Choroid plexus epithelial cell (primary cell): ENCODE measurements at places on chromosomes 3 and 15.

GRCh38 chr3:440826-441225 is 244.3 kb downstream of the CHL1 start:
- no peak for DNase-seq

DNA sequence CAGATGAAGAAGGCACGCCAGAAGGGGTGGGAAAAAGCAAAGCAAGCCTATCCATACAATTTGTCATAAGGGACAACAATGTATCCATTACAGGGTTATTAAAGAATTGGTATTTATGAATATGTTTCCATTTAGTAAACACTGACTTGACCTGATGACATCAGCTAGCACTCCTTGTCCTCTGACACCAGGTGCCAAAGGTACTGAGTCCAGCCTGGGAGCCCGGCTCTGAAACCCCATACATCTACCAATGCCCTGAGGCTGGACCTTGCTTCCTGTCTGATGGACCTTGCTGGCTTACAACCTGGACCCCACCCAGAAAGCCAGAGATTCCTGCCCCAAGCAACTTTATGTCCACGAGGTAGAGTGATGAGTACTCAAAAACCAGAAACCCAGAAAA is 263.0 kb upstream of the ATP11B start:
- no peak for DNase-seq

DNA sequence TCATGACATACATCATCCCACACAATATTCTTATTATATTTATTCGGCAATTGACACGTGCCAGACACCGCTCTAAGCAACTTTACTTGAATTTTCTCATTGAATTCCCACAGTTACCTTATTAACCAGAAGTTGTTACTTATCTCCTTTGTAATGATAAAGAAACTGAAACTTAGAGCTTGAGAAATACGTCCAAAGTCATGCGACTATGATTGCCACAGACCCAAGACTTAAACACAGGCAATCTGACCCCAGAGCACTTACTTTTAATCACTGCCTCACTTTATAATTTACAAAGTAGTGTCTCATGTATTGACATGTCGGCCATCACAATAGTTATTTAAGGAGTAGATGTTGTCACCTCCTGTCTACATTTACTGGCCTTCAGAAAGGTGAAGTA is 64.7 kb downstream of the ATP13A4 start:
- DNase-seq, result no peak

GRCh38 chr3:151351648-151352047 is 22.3 kb upstream of the P2RY13 start:
- no peak for DNase-seq

DNA sequence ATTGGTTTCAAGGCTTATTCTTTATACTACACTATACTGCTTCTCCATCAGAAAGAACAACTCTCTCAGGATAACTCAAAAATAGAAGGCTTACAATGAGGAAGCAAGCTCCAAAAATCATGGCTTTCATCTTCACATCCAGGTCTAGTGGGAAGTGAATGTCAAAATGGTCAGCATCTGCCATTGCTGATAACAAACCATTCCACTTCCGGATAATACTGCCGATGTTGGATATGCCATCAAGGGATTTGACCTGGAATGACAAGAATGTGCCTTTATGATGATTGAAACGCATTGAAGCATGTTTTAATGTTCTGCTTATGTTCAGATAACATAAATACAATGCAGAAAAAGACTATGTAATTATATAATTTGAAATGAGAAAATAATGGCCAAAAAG is 34.0 kb upstream of the PLOD2 start:
- no peak for DNase-seq

DNA sequence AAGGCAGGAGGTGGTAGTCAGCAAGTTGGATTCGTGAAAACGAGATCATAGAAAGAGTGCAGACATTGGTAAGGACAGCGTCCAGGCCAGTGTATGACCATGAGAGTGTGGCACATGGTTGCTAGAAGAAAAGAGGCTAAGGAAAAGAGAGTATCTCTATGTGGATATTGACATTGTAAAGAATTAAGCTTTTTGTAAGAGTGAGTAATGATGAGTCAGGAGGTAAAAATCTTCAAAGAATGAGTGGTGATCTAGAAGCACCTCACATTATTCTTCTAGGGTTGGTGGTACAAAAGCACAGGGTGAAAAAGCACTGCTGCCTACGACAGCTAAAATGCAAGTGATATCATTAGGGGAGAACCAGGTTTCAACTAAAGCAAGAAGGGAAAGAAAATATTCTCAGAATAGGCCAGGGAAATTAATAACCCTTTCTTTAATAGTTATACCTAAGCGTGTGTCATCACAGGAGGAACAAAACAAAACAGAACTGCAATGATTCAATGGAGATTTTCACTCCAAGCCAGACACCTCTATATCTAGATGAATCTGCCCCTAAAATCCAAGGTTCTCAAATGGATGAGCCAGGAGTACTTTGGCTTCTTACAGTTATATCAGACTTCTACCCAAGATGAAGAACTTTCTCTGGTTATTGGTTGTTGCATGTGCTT is 884.7 kb downstream of the NAALADL2 start:
- DNase-seq, result peak; percentile 64

- no peak for DNase-seq
Measured at GRCh38 chr3:19473971-19474580, 325.8 kb downstream of the KCNH8 start.

- DNase-seq, result no peak
Measured at GRCh38 chr3:193297421-193297820, 56.4 kb downstream of the PLAAT1 start.

- peak; percentile 48 for DNase-seq
Measured at GRCh38 chr3:159239059-159239458, 437.2 kb downstream of the MFSD1 start.

- DNase-seq, result peak; percentile 85
Measured at GRCh38 chr15:92907896-92908712, 8.0 kb downstream of the CHD2 start.

DNA sequence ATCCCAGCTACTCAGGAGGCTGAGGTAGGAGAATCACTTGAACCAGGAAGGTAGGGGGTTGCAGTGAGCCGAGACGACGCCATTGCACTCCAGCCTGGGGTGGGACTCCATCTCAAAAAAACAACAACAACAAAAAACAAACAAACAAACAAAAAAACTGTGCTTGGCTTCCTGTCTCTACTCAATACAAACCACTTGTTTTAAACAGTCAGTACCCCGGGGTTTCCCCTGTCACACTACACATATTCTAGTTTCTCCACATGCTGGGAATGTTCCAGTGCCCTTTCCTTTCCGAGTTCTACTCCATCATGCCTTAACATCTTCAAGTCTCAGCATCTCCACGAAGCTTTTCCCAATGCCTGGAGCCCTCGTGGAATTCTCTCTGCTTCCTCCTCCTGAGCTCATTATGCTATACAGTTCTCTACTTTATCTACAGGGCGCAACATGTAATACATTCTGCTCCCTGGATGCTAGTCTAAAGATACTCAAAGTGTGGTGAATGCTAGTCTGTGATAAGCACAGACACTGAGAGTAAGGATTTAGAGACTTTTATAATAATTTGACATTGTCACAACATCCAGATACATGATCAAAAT is 7.8 kb downstream of the EMC3 start:
- DNase-seq, result no peak

GRCh38 chr3:194178669-194179068 is 42.7 kb downstream of the HES1 start:
- no peak for DNase-seq

DNA sequence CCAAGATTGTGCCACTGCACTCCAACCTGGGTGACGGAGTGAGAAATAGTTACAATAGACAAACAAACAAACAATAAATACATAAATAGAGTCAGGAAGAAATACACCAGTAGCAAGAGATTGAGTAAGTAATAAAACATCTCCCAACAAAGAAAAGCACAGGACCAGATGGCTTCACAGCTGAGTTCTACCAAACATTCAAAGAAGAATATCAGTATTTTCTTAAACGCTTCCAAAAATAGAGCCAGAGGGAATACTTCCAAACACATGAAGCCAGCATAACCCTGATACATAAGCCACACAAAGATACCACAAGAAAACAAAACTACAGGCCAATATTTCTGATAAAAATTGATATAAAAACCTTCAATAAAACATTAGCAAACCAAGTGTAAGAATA is 30.7 kb upstream of the IGSF10 start:
- no peak for DNase-seq

- DNase-seq, result no peak
Measured at GRCh38 chr3:143831994-143832393, 16.3 kb downstream of the SLC9A9 start.

GRCh38 chr15:52496776-52497470 is 31.8 kb downstream of the MYO5A start:
- no peak for DNase-seq

- DNase-seq, result no peak
Measured at GRCh38 chr3:10006762-10007090, 19.5 kb upstream of the FANCD2 start.

GRCh38 chr15:40776537-40777141 is 6.9 kb downstream of the C15orf62 start:
- peak; percentile 39 for DNase-seq

DNA sequence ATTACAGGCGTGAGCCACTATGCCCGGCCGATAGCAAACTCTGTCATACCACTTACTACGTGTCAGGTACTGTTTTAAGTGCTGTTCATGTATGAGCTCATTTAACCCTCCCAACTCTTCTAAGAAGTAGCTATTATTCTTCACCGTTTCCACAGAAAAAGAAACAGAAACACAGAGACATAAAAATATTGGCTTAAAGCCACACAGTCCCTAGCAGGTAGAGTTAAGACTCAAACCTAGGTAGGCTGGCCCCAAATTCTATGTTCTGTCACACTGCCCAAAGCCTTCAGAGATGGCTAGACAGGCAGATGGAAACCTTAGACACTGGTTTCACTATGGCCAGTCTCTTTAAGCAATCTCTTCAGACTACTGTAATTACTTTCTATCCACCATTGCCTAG is 149.8 kb upstream of the KCNMB2 start:
- no peak for DNase-seq

DNA sequence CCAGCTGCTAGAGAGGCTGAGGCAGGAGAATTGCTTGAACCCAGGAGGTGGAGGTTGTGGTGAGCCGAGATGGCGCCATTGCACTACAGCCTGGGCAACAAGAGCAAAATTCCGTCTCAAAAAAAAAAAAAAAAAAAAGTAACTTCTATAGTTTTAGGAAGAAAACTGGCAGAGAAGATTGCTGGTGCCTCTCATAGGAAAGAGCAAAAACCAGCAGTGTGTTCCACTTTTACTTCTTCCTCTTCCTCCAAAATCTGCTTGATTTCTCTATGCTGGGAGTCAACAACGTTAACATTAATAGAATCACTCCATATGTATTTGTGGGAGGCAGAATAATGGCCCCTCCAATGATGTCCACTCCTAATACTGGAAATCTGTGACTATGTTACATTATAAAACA is 12.5 kb upstream of the NR1D2 start:
- no peak for DNase-seq

- DNase-seq, result peak; percentile 42
Measured at GRCh38 chr3:155018621-155019330, 61.3 kb upstream of the MME start.

DNA sequence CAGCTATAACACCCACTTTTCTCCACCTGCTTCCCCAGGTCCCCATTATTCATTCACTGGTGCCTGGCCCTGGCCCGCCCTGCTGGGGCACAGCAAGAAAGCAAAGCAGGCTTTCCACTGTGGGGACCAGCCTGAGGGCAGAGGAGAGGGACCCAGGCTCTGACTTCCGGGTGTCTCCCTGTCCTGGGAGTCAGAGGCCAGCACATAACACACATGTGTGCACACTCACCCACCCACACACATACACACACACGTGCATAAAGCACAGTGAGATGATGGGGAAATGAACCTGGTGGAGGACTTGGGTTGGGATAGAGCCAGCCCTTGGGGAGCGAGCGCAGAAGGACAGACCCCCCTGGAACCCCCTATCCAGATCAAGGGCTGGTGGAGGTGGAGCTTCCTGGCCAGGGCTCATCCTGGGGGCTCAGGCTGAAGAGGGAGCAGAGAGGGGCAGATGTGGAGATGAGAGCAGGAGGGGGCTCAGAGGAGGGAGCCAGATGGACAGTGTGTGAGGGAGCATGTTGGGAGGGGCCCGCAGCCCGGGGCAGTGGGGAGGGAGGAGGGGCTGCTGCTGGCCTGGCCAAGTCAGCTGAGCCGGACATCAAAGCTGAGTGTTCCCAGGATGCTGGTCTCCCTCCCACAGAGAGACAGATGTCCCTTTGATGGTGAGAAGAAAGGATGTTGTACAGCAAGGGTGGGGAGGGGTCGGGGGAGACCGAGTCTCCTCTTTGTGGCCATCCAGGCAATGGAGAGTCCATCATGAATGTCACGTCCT is 78.2 kb downstream of the LINGO1 start:
- DNase-seq, result no peak

GRCh38 chr3:52912885-52913731 is 15.8 kb upstream of the STIMATE start:
- no peak for DNase-seq

DNA sequence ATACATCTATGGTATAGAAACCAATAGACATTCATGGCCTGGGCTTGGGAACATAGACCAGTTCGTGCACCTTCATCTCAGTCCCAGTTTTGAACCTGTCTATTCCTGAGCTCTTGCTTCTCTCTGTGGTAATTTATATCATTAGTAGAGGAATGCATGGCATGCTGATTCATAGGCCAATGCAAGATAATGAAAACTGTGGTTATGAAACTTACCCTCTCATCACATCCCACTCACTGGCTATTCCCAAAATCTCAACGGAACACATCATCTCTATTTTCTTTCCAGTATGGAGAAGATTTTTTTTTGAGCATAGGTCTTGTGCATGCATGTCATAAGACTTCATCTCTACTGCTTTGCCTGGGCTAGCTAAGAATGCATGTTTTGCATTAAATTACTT is 18.7 kb upstream of the P2RY12 start:
- DNase-seq, result peak; percentile 49

DNA sequence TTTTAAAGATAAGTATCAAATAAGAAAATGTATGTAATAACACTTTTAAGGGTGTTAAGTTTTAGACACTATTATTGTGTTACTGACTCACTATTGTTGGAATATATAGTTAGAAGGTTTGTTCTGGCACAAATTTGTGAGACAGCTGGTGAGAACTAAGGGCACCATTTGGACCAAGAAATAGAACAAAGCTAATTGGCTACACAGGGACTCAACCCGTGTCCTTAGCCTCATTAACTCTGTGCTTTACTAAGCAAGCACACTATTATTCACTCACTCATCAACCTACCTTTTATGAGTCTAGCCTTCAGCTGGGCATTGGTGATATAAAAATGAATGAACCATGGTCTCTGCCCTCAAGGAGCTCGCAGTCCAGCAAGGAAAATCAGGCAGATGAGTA is 4.1 kb upstream of the UNC13C start:
- no peak for DNase-seq

DNA sequence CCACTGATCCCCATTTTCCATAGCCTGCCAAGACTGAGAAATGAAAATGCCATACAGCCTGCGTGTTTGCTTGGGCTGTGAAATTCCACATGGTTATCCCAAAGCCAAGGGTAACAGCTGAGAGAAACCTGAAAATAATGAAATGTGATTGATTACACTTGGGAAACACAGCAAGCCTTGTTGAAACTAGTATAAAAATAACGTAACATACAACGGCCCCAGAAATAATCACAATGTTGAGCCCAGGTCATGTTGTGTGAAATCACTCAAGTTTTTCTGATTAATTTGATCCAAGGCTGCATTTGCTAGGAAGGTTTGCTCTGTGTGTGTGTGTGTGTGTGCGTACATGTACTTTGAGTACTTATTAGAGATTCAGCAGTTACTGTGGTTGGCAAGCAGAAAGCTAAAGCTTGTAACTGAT is 269.0 kb downstream of the OXSM start:
- no peak for DNase-seq
